ENCODE measurements at places on chromosomes 16 and 17. TPM values are rescaled to one million over a fixed set of nuclear protein-coding genes. Genes with fewer than 3 reads are reported as not detected.

- DNase-seq, result peak; percentile 43
These were observed 222.7 kb upstream of the CIBAR2 start for GRCh38 chr16:85334718-85335583.

GRCh38 chr16:84266451-84266850 is 26.6 kb upstream of the KCNG4 start:
- DNase-seq, result peak; percentile 56

GRCh38 chr17:35254107-35254773 is 11.4 kb downstream of the SLFN5 start:
- peak; percentile 61 for DNase-seq

DNA sequence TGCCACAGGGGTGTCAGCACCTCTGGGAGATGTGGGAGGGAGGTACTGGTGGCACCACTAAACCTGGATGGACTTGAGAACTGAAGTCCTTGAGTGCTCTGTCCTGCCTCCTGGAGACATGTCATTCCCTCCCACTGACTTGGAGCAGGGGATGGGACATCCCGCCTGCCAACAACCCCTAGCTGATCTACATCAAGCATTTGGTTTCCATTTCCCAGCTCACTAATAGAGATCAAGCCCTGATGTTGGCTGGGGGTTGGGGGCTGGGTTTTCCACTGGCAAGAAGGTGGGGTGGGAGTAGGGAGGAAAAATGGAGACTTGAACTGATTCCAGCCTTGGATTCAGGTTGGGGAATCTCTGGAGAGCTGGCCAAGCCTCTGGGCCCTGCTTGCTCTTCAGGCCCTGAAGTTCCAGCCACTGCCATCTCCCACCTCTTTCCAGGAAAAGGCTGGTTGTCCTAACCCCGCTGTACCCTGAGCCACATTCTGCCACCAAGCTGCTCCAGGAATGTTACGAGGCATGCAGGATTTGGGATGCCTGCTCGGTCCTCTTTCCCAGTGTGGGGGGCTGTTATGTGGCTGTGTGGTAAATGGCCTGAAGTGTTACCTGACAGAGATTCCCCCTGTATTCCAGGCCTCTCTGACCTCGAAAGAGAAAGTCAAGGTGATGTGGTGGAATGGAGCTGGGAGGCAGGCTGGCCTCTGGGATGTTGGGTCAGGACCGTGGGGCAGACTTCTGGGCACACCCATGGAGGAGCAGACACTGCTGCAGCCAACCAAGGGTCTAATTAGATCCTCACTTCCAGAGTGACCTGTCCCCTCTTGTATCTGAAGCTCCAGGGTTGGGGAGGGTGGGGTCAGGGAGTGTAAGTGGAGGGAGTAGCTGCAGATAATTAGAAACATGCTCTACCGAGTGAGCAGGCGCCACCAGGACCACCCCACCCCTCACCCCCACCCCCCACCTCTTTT is 16.7 kb downstream of the IGFBP4 start:
- DNase-seq, result no peak

DNA sequence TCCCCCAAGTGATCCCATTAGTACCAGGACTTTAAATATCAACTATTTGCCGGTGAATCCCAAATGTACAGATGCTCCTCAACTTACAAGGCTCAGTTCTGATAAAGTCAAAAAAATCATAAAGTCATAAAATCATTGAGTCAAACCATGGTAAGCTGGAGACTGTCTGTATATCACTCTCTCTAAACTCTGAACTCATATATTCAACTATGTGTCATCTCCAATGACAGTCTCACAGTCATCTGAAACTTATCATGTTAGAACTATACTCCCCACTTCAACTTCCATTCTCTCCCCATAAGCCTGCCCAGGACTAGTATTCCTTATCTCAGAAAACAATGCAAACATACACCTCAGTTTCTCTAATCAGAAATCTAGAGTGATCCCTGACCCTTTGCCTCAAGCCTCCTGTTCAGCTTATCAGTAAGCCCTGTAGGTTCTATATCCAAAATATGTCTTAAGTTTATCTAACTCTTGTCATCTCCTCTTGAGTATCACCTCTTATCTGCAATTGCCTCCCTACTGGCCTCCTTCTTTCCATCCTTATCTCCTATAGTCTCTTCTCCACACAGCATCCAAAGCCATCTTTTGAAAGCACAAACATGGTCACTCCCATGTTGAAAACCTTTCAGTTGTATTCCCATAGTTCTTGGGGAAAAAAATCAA is 55.0 kb downstream of the SSH2 start:
- no peak for DNase-seq

DNA sequence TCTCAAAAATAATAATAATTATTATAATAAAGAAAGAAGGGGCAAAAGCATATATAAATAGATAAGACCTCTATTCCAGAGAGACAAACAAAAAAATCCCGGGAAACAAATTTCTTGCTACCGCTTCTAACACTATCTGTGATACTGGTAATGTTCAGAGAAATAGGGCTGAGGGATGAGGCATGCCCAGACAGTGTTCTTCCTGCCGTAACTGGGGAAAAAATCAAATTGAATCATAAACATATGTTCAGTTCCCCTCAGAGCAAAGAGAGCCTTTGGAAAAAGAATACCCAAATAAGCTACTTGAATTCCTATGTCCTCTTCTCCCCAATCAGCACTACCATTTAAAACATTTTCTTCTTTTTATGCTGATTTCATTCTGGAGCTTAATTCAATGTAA is 688.0 kb downstream of the KCNJ2 start:
- no peak for DNase-seq

GRCh38 chr16:72189865-72190371 is 18.0 kb upstream of the PMFBP1 start:
- DNase-seq, result no peak

DNA sequence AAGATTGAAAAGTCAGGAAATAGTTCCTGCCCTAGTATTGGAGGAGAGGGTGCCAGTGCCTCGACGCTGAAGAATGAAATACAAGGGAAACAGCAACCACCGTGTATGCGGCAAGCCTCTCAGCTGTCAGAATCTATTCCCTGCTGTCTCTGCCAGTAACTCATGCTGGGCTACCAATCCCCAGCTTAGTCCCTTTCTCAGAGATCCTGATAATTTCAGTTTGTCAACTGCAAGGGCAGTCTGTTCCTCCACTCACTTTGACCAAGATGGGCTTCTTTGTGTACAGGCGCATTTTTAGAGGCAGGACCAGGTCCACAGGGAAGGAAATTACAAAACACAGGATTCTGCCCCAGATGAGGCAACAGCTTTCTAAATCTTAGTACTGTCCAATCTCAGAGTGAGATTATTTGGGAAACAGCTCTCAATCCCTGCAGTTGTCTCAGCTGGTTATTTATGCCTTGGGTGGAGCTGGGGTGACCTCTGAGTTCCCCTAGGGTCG is 1.3 kb downstream of the NQO1 start:
- DNase-seq, result no peak

DNA sequence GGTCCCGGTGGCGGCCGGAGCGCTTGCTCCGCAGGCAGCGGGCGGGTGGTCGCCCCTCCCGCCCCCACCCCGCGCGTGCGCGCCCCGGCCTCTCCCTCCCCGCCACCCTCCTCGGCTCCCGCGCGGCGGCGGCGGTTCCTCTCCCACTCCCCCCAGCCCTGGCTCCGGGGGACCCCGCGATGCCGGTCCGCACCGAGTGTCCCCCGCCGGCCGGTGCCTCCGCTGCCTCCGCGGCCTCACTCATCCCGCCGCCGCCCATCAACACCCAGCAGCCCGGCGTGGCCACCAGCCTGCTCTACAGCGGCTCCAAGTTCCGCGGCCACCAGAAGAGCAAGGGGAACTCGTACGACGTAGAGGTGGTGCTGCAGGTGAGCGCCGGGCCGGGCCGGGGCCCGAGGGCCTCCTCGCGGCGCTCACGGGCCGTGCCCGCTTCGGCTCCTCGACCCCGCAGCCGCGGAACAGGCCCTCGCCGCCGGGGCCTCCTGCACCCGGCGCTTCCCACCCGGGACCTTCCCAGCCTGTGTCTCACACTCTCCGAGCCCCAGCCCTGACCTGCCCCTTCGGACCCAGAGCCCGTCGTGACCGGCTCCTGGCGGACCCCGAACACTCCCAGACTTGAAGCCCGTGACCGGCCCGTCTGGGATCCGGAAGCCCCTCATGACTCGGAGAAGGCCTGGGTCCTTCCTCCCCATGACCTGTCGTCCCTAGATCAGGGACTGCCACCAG is 490 bp downstream of the GID4 start:
- DNase-seq, result peak; percentile 35

DNA sequence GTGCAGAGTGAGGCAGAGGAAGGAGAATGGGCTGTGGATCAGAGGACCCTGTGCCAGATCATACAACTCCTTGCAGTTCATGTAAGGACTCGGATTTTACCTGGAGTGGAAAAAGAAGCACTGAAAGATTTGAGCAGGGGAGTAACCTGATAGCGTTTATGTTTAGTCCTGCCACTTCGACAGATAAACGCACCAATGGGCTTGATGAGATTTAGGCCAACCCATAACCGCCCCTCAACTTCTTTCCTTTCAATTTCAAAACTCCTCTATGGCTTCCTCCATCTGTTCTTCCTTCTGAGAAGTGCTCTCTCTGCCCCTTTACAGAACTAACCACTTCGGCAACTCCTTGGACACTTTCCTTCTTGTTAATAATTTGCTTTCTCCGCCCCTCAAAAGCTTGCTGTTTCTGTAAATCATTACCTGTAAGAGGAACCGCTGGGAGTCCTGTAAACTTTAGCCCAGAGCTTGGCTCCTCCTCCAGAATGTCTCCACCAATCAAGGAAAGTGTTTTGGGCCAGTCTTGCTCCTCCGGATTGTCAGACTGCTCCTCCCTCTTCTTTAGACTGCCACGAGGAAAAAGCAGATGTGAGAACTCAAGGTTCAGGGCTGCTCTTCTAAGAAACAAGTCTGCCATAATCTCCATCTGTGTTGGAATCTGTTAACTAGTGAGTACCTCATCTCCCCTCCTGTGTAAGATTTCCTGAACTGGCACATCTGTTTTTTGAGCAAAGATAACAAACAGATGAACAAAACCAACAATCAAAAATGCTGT is at the start of gene ACSM3:
TSS of gene ACSM3 (plus strand) at position 554 of the 772 bp plus-strand sequence. CDS start 6,021 bp downstream, outside the sequence.
- peak; percentile 37 for DNase-seq

DNA sequence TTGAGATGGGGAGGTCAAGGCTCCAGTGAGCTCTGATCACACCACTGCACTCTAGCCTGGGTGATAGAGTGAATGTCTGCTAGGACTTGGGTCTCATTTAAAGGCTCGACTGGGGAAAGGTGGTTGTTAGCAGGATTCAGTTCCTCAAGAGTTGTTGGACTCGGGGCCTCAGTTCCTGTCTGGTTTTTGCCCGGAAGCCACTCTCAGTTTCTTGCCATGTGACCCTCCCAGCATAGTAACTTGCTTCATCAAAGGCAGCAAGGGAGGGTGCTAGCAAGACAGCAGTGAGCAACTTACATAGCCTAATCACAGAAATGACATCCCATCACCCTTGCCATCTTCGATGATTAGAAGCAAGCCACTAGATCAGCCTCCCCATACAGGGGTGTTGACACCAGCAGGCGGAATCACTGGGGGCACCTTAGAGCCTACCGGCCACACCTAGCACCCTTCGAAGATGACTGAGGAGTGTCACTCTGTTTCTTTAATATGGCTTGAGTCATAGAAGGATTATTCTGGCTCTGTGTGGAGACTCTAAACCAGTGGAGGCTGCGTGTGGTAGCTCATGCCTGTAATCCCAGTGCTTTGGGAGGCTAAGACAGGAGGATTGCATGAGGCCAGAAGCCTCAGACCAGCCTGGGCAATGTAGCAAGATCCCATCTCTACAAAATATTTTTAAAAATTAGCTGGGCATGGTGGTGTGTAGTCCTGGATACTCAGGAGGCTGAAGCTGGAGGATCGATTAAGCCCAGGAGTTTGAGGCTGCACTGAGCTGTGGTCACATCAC is 13.2 kb upstream of the SCNN1B start:
- DNase-seq, result no peak

GRCh38 chr17:36856222-36856621 is 81.1 kb upstream of the LHX1 start:
- DNase-seq, result no peak

DNA sequence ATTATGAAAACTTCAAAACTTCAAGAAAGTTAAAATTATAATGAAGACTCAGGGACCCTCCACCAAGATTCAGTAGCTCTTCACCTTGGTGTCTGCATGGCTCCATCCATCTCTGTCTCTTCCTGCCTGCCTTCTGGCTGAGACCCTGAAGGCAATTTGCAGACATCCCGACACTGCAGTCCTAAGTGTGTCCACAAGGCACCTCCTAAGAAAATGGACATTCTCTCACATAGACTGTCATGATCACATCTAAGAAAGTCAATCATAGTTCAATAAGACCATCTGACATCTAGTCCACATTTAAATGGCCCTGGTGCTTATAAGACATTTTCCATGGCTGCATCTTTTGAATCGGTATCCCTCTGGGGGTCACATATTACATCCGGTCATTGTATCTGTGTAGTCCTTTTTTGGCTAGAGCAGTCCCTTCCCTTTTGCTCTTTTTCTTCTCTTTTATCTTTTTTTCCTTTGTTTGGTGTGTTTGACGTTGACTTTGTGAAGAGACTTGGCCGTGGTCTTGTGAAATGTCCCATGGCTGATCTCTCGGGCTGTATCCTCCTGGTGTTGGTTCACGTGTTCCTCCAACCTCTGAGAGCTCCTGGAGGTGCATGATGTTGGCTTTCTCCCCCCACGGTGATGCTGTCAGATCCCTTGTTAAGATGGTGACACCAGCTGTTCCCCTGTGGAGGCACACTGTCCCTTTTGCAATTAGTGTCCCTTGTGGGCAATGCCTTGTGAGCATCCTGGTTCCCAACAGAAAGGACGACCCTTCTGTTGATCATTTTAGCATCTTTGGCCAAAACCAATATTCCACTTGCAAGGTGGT is 5.0 kb upstream of the TNFRSF13B start:
- DNase-seq, result no peak

DNA sequence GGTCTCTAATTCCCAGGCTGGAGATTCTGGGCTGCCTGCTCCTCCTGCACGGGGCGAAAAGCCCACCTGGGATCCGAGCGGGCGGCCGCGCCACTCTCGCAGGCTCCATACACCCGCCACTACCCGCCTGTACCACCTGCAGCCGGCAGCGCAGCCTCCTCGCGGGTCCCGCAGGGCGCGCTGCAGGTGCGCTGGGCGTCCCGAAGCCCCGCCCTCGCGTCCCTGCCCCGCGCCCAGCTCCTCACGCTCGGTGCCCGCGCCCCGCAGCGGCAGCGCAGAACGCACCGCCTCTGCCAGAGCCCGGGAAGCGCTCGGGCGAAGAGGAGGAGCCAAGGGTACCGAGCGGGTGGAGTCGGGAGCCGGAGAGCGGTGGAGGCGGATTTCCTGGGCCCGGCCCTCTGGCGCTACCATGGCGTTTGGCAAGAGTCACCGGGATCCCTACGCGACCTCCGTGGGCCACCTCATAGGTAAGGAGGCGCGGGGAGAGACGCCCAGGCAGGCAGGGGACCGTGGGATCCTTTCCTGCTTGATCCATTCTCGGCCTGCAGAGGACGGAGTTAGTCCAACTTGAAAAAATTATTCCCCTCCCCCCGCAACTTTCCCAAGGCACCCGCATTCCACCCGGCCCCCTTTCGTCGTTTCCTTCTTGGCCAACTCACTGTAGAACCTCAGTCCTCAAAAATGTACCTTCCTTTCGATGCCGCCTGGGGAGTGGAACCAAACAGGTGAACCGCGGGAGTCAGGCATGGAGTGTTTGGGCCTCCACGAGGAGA is at the start of gene TOM1L1:
TSS of gene TOM1L1 (plus strand) at position 396 of the 773 bp plus-strand sequence. CDS start at position 410, 14 bp downstream.
- DNase-seq, result peak; percentile 69

- no peak for DNase-seq
These were observed 242.1 kb downstream of the MSI2 start for GRCh38 chr17:57498443-57498842.

TP53TG3B gene
- total RNA-seq, result not detected

C17orf50 gene
- total RNA-seq, result not detected

NPIPA3 gene
- total RNA-seq, result 0.77 TPM

PRKCB gene
- 4.7 TPM for total RNA-seq

KCNAB3 gene
- 0.97 TPM for total RNA-seq

MT3 gene
- 8.2 TPM for total RNA-seq

OR4D1 gene
- not detected for total RNA-seq

KCNH6 gene
- total RNA-seq, result not detected

TMEM235 gene
- total RNA-seq, result not detected

CHD9NB gene
- 0.47 TPM for total RNA-seq

Measured in left cardiac atrium (tissue), 4 donors.